ENCODE measurements at places on chromosomes 3 and 15.

GRCh38 chr3:182182531-182182968, 470.8 kb downstream of the SOX2 start:
- no peak for DNase-seq

- no peak for DNase-seq
Observed at GRCh38 chr3:100766069-100766468, 56.8 kb downstream of the TFG start.

- DNase-seq: no peak
Observed at GRCh38 chr3:187310954-187311470, 19.5 kb upstream of the MASP1 start.

DNA sequence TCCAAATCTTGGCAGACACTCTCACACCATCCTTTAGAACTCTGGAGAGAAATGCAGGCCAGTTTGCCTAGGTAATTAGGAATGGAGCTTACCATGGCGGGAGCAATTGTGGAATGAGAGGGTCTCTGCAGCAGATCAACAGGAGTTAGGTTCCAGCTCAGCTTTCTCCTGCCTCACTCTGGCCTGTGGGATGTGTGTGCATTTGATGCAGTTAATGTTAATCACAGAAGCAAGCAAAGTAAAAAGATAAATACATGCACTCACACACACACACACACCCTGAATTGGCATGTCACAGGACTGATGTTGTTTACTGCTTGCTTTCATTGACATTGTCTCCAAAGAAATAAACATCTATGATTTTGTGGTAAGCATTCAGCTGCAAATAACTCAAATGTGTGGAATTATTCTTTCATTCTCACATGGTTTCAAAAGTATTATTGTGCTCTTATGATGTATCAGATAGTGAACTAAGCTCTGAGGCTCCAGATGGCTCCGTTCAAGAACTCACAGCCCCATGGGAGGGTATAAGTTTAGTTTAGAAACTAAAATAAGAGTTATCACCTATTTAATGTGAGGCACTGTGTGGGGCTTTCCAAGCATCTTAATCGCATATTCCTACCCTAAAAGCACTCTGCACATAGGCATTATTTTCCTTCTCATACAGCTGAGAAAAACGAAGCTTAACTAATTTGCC, 31.3 kb upstream of the BFSP2 start:
- no peak for DNase-seq

Measured in colonic mucosa (tissue), 4 donors.